GOT3 (cell line): ENCODE measurements at places on chromosomes 11 and 22.

GRCh38 chr11:96015906-96016565 lies 92.1 kb upstream of the MTMR2 start:
- no peak for DNase-seq

- no peak for DNase-seq
Measured at GRCh38 chr11:73473252-73473651, 97.1 kb downstream of the RELT start.

GRCh38 chr11:130409594-130410388 lies 18.6 kb downstream of the ADAMTS8 start:
- no peak for DNase-seq

GRCh38 chr22:45285263-45286058 lies 712 bp downstream of the UPK3A start:
- DNase-seq = no peak

GRCh38 chr11:73325036-73325981 lies 17.2 kb downstream of the ARHGEF17 start:
- DNase-seq = no peak

- no peak for DNase-seq
Measured at GRCh38 chr11:40797981-40798380, 661.5 kb downstream of the LRRC4C start.

GRCh38 chr11:28963187-28963586 lies 855.0 kb downstream of the METTL15 start:
- no peak for DNase-seq
